Kidney tubule cell (primary cell): ENCODE measurements at places on chromosomes 16 and 17.

GRCh38 chr16:77387815-77388209, 47.0 kb downstream of the ADAMTS18 start:
- DNase-seq, result no peak

DNA sequence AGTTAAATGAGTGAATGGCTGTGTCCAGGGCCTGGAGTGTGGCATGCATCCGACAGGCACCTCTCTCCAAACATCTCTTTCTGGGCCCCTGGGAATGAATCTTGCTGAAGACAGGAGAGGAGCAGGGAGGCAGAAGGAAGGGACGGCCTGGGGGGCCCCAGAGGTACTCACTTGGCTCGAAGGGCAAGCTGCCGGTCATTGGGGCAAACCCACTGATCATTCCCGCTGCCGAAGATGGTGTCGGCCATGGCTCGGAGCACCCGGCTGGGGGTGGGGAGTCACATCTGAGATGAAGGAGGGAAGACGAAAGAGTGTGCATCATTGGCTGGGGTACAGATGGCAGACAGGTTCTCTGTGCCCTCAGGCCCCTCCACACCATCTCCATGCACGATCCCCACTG, 25.3 kb downstream of the RPH3AL start:
- DNase-seq, result no peak

- no peak for DNase-seq
Observed at GRCh38 chr17:30905742-30906100, 317 bp downstream of the TEFM start.

- DNase-seq, result peak; percentile 69
Observed at GRCh38 chr17:40219594-40220338, 662 bp downstream of the WIPF2 start.

DNA sequence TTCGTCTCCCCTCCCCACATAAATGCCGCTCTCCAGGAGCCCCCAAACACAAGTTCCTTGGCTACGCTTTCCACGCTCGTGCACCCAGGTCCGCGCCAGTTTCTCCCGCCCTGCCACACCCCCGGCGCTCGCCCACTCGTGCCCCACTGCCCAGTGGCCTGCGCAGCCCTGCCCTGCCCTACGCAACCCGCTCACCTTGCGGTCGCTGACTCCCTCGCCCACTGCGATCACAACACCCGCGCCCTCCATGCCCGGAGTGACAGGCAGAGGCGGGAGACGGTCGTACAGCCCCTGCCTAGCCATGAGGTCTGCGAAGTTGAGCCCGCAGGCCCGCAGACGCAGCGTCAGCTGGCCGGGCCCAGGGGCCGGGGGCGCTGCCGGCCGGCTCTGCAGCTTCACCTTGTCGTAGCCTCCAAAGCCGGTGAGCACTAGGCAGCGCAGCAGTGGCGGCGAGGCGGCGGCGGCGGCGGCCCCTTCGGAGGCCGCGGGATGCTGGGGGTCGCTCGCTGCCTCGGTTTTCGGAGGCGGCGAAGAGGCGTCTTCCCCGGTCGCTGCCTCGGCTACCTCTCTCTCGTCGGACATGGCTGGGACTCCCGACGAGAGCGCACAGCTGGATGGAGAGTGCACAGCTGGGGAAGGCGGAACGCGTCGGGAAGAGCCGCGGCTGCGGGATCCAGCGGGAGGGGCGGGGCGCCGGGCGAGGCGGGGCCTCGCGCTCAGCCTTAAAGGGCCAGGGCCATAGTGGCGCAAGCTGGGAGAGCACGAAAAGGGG, at the start of gene VAT1:
Gene VAT1 (minus strand): TSS at position 645 of the 772 bp plus-strand sequence. CDS start 63 bp downstream, at position 582.
- peak; percentile 78 for DNase-seq

DNA sequence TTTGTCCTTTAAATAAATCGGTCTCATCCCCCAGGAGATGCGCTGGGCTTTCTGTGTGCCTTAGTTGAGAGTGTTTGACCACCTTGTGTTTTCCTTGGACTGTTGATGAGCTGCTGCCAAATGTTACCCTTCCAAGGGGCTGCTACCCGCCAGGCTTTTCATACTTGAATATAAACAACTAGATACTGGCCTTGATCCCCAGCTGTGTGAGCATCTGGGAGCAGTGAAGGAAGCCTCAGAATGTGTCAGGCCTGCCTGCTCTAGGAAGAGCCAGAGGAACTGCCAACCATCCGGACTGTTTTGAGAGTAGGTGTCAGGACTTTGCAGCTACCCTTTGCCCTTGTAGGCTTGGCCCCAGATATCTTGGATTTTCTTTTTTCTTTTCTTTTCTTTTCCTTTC, 57.8 kb downstream of the LDHD start:
- DNase-seq, result no peak

- peak; percentile 36 for DNase-seq
Observed at GRCh38 chr17:67546578-67547527, 169.8 kb downstream of the PITPNC1 start.

GRCh38 chr16:88638323-88639230, at the start of gene IL17C:
IL17C (plus strand) TSS chr16:88638572; CDS start chr16:88638642, 70 bp downstream.
- peak; percentile 45 for DNase-seq

DNA sequence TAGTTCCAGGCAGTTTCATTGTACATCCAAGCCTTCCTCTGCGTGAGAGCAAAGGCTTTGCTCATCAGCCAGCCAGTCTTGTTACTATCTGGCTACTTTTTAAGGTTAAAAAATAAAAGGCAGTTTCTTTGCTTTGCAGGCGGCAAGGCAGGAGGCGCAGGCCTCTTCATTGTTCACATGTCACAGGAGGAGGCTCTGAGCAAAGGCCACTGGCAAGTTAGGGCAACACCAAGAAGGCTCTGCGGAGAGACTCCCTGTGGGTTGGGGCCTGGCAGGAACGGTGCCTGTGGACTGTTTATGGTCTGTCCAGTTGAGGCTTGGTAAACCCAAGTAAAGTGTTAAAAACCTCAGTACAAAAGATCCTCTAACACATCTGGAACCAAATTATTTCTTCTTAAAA, 3.9 kb upstream of the NT5C start:
- no peak for DNase-seq

GRCh38 chr17:79797492-79798298, 818 bp upstream of the CBX8 start:
- no peak for DNase-seq

- peak; percentile 17 for DNase-seq
Observed at GRCh38 chr17:3695723-3696411, at the start of gene P2RX5. P2RX5 (minus strand) TSS chr17:3696155; CDS start chr17:3696005, 150 bp downstream.

GRCh38 chr17:80976701-80977100, 14.9 kb upstream of the CHMP6 start:
- no peak for DNase-seq

- peak; percentile 8 for DNase-seq
Observed at GRCh38 chr17:82802075-82802780, 37.6 kb downstream of the ZNF750 start.

GRCh38 chr16:25089351-25089750, 22.2 kb upstream of the LCMT1 start:
- no peak for DNase-seq

DNA sequence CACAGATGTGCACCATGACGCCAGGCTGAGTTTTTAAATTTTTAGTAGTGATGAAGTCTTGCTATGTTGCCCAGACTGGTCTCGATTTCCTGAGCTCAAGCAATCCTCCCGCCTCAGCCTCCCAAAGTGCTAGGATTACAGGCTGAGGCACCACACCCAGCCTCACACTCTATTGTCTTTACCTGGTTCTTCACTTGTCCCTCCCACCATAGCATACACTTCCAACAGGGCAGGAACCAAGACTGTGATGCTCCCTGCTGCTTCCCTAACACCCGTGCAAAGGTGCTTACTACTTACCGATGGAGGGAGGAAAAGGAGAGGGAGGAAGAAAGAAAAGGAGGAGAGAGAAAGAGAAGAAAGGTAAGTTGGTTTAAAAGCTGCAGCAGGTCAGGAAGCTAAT, 41.4 kb upstream of the MEIOC start:
- no peak for DNase-seq

DNA sequence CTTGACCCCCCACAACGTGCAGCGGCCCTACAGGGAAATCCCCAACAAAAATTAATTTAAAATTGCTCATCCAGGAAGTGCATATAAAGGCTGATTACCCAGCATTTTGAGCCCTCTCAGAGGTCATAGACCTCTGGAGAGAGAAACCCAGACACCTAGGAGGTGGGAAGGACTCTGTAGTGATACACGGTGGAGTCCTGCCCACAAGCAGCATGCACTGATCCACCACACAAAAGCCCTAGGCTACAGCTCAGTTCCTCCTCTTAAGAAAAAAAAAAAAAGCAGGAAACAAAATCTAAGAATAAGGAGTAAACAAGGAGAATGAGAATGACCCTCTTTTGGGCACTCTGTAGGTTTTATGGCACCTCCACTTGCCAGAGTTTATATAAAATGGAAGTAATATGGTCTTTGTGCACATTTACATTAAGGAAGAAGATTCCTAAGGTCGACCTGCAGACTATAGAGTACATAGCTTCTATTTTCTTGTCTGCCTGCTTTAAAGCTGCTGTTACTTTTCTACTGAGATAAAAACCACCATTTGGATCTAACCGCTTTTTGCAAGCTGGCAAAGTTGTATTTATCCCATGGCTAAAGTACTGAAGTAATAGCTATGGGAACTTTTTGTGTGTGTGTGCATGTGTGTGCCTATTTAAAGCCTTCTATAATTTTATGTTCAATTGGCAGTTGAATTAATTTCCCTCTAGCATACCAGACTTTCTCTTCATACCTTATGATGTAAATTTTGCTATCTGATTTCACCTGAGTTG, 46.9 kb downstream of the ACSM1 start:
- peak; percentile 22 for DNase-seq

DNA sequence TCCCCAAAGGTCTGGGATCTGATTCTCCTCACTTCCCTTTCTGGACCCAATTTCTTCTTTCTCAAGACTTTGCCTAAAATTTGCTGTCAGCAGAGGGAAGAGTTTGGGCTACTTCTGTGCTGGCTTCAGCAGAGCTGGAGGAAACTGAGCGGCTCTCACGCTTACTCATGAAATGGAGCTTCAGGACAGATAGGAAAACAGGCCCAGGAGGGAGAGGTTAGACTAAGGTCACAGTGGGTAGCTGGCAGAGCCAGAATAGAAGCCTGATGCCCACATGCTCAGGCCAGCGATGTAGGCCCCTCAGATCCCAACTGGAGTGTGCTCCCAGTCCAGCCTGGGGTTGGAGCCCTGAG, 593 bp downstream of the SLC38A7 start:
- DNase-seq, result peak; percentile 30

GRCh38 chr16:52191531-52192134, 355.3 kb downstream of the TOX3 start:
- peak; percentile 68 for DNase-seq

DNA sequence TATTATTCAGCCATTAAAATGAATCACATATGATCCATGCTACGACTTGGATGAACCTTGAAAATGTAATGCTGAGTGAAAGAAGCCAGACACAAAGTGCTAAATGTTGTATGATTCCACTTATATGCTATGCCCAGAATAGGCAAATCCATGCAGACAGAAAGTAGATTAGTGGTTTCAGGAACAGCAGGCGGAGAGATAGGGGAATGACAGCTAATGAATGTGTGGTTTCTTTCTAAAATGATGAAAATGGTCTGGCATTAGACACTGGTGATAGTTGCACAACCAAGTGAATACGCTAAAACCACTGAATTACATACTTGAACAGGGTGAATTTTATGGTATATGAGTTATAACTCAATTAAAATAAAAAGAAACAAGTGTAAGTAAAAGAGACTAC, 121.8 kb upstream of the NOG start:
- DNase-seq, result no peak
